AG08396 (cell line): ENCODE measurements at places on chromosomes 7 and 10.
A peak's percentile ranks its signal among the peaks of the same experiment; 100 is the strongest.

DNA sequence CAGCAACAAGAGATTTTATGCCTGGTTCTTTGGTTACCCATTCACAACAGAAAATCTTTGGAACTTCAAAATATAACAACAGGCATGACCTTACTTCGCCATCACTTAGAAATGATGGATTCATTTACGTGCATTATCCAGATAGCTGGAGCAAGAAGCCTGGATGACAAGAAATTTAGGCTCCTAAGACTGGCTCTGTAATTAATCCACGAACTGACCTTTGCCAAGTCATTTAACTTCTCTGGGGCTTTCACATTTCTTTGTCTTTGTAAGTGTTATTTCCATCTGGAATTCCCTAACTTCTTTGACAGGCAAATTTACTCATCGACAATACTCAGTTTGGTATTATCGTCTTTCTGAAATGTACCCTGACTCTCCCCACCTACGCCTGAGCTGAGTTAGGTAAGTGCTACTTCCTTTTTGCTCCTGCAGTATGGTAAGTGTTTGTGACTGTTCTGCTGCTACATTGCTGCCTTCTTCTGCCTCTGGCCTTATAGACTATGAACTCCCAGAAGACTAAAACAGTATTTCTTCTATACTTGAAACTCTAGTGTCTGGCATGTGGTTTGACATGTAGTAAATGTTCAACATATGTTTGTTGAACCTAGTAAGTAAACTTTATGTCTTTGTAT, 5.5 kb upstream of the MDFIC start:
- no peak for DNase-seq

DNA sequence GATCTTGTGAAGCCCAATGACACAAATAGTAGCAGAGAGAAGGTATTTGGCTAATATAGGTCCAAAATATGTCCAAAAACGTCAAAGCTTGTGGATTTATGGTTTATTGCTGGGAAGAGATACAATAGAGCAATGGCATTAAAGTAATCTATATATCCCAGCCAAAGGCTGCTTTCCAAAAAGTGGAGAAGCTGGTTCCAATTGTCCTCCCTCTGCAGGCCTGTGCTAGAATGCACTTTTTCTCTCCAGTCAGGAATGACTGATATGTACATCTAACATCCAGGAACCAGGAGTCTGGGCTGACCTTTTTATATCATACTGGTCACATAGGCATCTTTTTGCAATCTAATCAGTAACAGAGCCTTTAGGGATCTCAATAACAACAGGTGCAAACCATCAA, 167.1 kb upstream of the FAM3C start:
- DNase-seq: no peak

- no peak for DNase-seq
Measured at GRCh38 chr7:157073949-157074624, 63.6 kb upstream of the MNX1 start.

GRCh38 chr7:27124902-27125689, 5.5 kb downstream of the HOXA4 start:
- DNase-seq: no peak

DNA sequence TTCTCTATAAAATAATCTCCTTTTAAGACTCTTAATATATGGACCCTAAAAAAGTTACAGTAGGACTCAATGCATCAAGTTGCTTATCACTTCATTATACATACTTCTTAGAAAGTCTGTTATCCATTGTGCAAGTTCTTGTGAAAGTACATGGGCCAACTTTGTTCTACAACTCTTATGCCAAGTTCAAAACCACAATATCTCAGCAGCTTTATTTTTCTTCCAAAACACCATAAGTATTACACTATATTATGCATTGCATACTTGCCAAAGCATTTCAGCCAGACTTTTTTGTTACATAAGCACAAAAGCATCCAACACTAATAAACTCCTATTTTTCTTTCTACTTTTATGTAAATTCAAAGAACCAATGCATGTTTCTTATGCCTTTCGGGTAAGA, 94.4 kb downstream of the AHR start:
- DNase-seq: no peak

DNA sequence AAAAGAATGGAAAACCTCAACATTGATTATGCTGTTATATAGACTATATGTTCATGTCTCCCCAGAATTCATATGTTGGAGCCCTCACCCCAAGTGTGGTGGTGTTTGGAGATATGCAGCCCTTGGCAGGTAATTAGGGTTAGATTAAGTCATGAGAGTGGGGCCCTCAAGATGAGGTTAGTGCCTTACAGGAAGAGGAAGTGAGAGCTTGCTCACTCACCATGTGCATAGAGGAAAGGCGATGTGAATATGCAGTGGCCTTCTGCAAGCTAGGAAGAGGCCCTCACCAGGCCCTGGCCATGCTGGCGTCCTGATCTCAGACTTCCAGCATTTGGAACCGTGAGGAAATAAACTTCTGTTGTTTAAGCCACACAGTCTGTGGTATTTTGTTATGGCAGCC, 14.8 kb downstream of the ZNF33A start:
- DNase-seq: no peak

DNA sequence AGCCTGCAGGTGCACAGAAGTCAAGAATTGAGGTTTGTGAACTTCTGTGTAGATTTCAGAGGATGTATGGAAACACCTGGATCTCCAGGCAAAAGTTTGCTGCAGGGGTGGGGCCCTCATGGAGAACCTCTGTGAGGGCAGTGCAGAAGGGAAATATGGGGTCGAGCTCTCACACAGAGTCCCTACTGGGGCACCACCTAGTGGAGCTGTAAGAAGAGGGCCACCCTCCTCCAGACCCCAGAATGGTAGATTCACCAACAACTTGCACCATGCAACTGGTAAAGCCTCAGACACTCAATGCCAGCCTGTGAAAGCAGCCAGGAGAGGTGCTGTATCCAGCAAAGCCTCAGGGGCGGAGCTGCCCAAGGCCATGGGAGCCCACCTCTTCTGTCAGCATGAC, 205.8 kb downstream of the CCSER2 start:
- no peak for DNase-seq

GRCh38 chr10:37275216-37275777, 149.9 kb downstream of the ANKRD30A start:
- DNase-seq: no peak

DNA sequence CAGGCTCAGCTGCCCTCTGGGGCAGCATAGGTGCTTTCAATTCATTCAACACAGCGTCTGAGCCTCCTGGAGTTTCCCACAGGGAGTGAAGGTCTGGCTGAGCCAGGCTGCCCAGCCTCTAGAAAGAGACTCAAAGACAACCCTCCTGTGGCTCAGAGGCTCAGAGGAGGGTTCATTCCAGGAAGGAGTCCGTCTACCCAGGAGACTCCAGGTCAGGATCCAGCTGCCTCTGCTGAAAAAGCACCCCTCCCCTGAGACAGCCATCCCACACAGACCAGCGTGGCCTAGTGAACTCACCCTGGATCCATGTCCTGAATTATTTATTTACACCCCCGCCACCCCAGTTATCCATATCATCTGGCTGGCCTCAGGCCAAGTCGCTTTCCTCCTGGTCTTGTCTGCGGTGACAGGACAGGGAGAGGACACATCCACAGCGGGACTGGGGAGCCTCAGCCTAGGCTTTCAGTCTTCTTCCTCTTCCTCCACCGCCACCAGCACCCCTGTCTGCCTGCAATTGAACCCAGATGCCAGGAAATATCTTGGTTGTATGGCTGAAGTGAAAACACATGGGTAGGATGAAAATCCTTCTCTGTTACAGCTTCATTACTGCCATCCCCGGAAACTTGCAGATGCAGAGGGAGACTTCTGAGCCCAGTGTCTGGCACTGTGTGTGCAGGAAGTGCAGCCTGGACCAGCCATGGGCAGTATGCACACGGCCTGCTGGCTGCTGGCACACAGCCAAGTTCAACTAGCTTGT, 44.0 kb upstream of the COL13A1 start:
- no peak for DNase-seq

GRCh38 chr10:112907893-112908292, 42.2 kb upstream of the TCF7L2 start:
- no peak for DNase-seq

DNA sequence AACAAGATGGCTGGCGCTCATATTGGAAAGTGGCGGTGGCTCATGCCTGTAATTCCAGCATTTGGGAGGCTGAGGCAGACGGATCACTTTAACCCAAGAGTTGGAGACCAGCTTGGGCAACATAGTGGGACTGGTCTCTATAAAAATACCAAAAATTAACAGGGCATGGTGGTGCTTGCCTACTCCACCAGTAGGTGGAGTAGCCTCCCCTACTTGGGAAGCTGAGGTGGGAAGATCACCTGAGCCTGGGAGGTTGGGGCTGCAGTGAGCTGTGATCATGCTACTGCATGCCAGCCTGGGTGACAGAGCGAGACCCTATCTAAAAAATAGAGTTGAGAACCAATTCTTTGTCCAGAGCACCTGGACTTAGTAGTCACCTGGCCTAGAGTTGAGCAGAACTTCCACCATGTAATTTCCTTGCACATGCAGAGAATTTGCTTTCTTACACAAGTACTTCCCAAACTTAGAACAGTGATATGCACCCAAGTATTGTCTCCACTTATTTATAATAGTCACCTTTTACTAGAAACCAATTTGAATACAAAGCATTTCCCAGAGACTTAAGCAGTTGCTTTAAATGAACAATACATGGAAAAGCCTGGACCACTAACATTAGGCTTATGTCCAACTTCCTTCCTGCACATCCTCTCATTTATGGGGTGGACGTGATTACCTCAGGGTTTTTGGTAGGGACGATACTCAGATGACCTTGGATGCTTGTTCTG, 15.9 kb downstream of the LAMB4 start:
- no peak for DNase-seq

GRCh38 chr10:11605807-11606408, 5.5 kb downstream of the USP6NL start:
- DNase-seq: no peak

DNA sequence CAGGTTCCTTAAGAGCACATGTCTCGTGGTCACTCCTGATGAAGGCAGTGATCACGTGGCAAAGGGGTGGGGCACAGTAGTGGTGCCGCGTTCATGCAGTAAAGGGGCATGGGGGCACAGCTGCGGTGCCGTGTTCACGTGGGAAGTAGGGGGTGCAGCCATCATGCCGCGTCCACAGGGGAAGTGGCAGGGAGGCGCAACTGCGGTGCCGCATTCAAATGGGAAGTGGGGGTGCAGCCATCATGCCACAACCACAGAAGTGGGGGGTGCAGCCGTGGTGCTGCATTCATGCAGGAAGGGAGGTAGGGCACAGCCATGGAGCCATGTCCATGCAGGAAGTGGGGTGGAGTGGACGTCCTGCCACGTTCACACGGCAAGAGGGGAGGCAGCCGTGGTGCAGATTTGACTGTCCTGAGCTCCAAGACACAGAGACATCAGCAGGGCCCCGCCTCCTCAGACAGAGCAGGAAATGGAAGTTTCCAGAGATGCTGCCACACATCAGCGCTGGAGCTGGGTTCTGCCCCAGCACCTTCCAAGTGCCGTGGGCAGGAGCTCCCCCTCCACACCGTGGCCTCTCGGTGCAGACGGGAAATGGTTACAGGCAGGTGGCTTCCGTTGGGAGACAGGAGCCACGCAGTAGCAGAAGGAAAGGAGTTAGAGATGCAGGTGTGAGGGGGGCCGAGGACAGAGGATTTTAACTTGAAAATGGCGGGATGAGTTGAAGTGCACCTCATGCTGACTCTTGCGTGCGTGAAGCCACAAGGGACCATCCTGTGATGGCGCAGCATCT, 95.0 kb upstream of the DDC start:
- no peak for DNase-seq

- DNase-seq: no peak
Measured at GRCh38 chr7:139875821-139876241, 46.8 kb downstream of the TBXAS1 start.

DNA sequence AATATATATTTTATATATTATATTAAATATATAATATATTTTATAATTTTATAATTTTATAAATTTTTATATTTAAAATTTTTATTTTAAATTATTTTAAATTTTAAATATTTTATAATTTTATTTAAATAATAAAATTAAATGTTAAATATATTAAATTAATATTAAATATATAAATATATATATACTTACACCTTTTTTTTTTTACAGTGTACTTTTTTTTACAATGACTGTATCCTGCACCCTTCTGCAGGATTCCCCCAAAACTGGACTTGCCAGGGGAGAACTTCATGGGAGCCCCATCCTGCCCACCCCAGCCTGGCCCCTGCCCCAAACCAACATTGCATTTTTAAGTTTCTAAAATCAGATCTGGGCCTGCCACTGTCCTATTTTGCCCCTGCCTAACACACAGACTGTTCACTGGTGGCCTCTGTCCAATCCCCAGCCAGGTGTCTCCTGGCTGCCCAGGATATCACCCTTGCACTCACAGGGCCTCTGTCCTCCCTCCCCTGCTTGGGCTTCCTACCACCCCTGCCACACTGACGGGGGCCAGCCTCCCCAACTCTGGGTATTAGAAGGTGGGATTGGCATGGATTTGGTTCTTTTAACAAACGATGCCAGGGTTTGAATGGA, 138.0 kb downstream of the ADCY1 start:
- no peak for DNase-seq

DNA sequence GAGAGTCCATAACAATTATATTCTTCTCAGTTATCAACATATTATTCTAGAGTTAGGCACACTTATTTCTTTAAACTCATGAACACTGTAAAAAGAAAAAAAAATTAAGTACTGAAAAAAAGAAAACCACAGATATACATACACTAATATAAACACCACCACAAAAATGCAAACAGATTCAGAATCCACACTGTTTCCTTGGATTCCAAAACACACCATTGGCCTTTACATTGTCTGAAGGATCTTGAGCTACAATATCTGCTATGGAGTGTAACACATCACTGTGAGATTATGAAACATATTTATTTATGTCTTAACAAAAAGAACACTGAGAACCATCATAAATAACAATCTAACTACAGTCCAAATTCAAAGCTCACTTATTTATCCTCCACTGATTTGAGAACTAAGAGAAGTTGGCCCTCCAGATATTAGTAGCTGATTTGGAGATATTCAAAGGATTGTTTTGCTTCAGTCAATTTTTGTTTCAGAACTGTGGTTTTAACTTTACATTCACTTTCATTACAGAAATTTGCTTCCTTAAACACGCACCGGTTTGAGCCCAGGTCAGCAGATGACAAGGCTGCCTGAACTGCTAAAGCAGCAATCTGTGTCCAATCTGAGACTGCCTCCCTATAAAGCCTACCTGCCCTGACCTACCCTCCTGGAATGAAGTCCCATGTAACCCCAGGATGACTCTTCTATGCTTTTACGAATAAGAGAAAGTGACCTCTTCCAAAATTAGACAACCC, 47.0 kb upstream of the CDK1 start:
- no peak for DNase-seq

GRCh38 chr7:75892634-75893272, 13.9 kb downstream of the RHBDD2 start:
- peak; percentile 38 for DNase-seq

DNA sequence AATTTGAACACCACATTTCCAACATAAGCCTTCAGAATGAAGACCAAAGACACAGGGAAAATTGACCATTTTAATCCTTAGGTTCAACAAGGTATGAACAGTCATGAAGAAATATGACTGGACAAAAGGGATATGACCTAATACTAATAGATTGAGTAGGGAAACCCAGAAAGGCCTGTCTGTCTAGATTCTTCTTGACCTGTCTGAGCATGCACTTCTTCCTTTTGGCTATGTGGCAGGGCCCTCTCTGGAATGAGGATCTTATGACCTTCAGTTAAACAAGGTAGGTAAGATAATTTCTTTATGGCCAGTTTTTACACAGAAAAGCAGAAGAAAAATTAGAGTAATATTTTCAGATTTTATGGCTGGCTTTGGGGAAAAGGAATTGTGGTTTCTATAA, 3.0 kb upstream of the PHYHIPL start:
- DNase-seq: no peak

GRCh38 chr10:123772645-123773508, 106.7 kb downstream of the GPR26 start:
- no peak for DNase-seq
